ENCODE measurements at places on chromosomes 13 and 19. TPM values are rescaled to one million over a fixed set of nuclear protein-coding genes. Genes with fewer than 3 reads are reported as not detected.

DNA sequence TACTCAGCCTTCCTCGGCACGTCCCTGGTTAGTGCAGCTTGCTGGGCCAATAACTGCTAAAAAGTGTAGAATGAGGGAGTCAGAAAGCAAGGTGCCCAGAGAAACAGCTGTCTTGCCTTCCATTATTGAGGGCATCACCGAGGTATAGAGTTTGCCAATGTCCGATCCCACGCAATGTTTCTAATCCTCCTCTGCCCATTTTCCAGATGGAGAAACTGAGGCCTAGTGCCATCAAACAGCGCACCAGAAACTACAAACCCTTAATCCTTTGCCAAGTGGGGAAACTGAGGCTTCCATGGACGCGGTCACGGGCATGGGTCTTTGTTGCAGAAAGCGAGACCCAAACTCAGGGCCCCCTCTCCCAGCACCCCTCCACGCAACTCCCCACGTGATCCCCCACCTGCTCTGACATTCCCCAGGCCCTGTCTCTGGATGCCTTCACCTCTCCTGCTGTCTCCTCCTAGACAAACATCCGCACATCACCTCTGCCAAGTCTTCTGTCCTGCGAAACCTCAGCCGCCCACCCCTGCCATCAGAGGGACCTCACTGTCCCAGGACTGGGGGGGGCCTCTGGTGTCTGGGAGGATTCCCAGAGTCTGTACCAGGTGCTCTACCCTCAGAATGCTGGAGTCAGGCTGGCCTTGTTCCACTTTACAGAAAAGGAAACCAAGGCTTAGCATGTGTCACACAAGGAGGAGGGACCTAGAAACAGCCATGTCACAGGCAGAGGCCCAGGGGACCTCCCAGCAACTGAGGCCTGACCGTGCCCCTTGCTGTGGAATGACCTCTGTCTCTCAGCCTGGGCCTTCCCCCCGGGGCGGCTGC is 930 bp upstream of the PDE4C start:
- no peak for DNase-seq

GRCh38 chr19:29269641-29270040 is 56.7 kb upstream of the UQCRFS1 start:
- DNase-seq = no peak

GRCh38 chr13:87234981-87235380 is 436.2 kb upstream of the SLITRK5 start:
- DNase-seq = no peak

DNA sequence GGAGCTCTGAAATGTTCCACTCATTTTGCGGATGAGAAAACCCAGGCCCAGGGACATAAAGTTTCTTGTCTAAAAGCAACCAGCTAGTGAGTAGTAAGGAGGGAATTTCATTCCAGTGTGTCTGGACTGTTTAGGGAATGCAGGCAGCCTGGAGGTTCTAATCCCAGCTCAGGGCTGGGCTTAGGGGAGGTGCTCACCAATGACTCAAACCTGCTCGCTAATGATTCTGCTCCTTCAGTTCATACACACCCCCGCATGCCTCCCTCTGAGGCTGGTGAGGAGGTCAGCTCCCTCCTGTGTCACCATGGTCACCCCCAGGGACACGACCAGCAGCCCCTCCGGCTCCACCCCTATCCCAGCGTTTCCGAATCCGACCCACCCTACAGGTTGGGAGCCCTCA is 34.6 kb downstream of the CYP4F2 start:
- peak; percentile 24 for DNase-seq

GRCh38 chr13:57644106-57644505 is 12.6 kb downstream of the PCDH17 start:
- DNase-seq = no peak

- DNase-seq = no peak
Measured at GRCh38 chr19:51830274-51830673, 35.3 kb downstream of the FPR3 start.

DNA sequence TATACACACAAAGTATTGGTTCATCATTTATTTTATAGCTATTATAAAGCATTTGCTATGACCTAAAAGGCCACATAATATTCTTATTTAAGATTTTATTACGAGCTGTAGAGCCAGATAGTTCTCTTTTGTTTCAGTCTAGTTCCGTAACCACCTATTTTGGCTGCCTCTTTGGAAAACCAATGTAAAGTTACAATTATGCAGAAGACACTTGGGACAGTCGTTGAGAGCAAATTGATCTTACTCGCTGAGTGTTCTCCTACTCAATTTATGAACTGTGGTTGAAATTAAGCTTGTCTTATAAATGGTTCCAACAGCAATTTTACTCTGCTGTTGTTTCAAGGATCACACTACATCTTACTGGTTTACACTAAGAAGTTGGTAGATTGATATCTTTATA is 122.3 kb downstream of the SLC7A1 start:
- DNase-seq = no peak

GRCh38 chr13:35857769-35858168 is 273.4 kb downstream of the DCLK1 start:
- DNase-seq = no peak

GRCh38 chr19:55483706-55484592 is 1.0 kb upstream of the NAT14 start:
- no peak for DNase-seq

DNA sequence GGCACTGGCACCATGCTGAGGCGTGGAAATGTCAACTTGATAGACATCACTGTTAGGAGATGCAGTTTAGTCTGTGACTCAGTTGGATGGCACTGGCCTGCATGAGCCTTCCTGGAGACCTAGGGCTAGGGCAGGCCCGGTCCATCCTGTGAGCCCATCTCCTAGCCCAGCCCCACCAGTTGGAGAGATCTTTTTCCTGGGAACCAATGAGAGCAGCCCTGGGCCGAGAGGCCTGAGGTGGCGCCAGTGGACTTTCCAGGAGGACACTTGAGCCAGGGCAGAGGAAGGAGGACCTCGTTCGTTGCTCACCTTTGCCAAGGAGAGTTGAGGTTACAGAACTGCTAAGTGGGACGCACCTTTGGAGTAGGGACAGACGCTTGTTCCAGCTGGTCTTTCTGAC is 100.5 kb upstream of the TEX29 start:
- DNase-seq = no peak

DNA sequence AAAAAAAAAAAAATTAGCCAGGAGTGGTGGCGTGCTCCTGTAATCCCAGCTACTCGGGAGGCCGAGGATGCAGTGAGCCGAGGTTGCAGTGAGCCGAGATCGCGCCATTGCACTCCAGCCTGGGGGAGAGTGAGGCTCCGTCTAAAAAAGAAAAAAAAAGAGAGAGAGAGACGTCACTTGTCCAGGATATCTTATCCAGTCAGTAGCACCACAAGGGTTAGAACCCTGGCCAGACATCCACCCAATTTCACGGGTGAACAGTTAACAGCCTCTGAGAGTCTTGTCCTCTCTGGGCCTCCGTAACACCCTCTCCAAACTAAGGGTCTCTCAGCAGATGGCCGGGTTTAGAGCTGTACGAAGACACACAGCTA is 917 bp upstream of the CLPTM1 start:
- DNase-seq = no peak

GRCh38 chr13:24557081-24557480 is 44.5 kb upstream of the PARP4 start:
- DNase-seq = no peak

DNA sequence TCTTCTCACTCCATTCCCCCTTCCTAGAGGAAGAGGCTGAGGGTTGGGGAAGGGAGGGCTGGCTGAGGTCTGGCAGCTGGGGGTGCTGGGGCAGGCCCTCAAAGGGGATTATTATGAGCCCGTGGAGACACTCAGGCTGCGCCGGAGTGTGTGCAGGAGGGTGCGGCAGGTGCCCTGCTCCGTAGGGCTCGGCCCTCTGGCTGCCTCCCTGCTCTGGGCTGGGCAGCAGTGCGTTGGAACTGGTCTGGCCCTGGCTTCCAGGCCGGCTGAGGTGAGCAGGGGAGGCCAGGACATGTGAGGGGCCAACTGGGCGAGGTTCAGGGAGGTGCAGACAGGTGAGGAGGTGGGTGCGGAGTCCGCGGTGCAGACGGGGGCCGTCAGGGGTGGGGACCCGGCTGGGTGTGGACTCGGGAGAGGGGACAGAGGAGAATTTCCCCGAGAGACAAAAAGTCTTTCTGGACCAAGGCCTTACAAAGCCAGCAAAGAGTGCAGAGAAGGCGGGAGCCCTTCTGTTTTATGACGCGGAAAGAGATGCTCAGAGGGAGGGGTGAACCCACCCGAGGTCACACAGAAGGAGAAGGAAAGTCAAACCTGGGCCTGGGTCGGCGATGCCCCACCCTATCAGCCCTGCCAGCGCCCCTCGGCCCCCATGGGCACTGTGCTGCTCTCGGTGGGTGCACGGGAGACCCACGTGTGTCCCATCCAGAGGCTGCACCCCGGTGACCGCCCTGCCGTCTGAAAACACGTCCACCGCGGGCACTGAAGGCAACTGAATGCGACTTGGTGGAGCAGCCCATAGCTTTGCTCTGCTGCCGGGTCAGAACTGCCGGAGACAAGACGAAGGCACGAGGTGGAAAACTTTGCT is 31.0 kb downstream of the PIP5K1C start:
- no peak for DNase-seq

DNA sequence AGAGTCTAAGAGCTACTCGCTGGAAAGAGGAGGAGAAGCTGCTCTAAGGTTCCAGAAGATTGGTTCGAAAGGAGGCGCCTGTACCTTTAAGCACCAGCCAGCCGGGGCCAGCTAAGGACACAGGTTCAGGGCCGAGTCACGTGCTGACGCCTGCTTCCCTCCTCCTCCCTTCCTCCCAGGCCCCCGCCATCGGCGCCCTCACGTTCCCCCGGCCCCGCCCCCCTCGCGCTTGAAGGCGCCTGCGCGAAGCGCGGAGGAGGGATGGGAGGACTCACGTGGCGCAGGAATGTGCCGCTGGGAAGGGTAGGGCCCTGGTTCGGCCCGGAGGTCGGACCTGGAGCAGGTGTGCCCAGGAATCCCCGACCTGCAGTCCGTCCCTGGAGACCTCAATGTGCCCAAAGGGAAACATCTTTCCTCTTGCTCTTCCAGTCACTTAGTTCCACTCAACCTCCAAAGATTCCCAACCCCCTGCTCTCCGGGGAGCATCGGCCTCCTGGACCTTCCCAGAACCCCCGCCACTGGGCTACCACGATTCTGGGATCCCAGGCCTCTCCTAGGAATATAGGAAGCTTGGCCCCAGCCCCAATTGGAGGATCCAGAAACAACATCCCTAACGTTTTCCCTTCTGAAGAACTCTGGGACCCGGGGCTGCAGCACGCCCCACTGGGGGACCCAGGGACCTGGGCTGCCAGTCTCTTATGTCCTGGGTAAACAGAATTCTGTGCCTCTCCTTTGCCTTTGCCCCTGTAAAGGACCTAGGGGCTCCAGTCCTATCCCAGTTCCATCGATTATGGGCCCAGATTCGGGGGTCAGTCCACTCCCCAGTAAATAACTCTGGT is 2.5 kb downstream of the DBP start:
- DNase-seq = peak; percentile 98

DNA sequence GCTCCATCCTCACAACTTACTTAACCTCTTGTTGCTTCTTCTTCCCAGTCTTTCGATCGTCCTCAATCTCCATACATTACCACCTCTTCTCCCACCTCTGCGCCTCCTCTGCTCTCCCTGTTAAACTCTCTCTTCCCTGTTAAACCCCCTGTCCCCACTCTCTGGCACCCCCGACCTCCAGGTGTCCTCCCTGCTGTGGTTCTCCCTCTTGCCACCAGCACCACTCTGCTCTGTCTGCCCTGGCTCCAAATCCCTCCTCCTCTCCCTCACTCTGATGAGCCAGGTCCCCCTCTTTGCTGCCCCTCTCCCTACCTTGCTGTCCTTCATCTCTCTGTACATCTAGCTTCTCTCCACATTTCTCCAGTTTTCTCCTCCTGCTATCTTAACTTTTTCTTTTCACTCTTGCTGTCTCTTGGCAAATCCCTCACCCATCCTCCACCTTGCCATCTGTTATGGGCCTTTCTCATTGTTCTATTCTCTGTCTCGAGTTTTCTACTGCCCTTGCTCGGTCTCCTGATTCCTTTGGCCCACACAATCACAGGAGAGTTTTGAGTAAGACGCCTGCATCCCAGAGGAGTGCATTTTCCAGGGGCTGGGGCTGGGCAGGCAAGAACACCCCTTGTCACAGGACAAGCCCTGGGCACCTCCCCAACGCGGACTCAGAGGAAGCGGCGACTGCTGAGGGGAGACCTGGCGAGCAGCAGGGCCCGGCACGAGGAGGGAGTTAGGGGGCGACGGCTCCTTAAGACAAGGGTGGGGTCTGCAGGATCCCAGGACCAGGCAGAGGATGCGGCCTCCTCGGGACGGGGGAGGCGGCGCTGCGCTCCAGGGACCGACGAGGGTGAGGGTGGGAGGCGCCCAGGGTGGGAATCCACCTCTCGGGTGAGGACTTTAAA is 21.4 kb upstream of the ERVV-1 start:
- no peak for DNase-seq

DNA sequence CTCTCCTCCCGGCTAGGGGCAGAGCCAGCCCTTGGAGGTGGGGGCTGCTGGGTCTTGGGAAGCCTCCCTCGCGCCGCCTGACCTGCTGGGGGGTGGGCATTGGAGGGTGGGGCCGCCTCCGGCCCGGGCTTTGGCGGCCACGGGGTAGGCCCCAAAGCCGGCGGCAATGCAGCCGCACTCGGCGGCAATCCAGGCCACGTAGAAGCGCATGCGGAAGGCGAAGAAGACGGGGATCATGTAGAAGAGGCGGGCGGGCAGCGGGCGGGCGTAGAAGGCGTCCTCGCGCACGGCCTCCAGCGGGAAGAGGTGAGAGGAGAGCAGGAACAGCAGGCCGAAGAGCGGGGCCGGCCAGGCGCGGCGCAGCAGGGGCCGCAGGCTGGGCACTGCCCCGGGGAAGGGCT is 7.7 kb upstream of the TMC4 start:
- DNase-seq = no peak

- no peak for DNase-seq
Measured at GRCh38 chr13:71695662-71696061, 171.3 kb downstream of the DACH1 start.

The PRRG2 gene
- not detected for total RNA-seq

The ZNF541 gene
- 0.69 TPM for total RNA-seq

The SPIB gene
- total RNA-seq = not detected

The CARD8 gene
- total RNA-seq = 8.3 TPM

The SHISA7 gene
- total RNA-seq = not detected

The PRSS57 gene
- not detected for total RNA-seq

The TPGS1 gene
- total RNA-seq = 27.7 TPM

The CLPTM1 gene
- total RNA-seq = 14.0 TPM

Measured in MG63 (cell line).